ENCODE measurements at places on chromosomes 1 and 21.

DNA sequence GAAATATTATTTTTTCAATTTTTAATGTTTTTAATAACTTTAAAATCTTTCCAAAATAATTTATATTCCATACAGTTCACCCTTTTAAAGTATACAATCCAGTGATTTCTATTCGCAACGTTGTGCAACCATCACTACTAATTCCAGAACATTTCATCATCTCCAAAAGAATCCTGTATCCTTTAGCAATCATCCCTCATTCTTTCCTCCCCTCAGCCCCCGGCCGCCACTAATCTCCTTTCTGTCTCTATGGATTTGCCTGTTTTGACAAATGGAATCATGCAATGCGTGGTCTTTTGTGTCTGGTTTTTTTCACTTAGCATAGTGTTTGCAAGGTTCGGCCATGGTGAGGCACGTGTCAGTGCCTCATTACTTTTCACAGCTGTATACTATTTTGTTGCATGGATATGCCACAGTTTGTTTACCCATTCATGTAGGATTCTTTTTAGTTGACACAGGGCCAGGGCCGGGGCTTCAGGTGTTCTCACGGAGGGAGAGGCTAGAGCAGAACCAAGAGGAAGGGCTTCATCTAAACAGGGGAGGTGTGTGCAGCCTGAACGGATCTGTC, 40.6 kb upstream of the ZBTB40 start:
- DNase-seq = no peak

GRCh38 chr1:55055951-55056631, 16.7 kb downstream of the PCSK9 start:
- DNase-seq = no peak

DNA sequence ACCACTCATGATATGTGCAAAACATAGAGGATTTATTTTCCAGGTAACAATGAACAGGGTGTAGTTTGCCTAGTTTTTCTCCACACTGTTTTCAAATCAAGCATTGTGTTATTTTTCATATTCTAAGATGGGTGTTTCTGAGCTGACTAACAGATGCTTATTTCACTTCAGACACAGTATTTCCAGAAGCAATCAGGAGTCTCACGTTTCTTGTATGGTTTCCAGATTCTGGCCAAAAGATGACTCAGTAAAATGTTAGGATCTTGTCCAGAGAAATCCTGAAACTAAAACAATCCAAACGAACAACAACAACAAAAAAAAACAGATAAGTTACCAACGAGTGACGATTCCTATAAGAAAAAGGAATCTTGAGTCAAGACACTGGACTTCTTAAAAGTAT, 5.3 kb downstream of the UTS2 start:
- no peak for DNase-seq

- DNase-seq = no peak
These were observed 41.7 kb downstream of the MRPL39 start for GRCh38 chr21:25565272-25566211.

- DNase-seq = peak; percentile 42
These were observed 46.5 kb upstream of the RNF11 start for GRCh38 chr1:51189421-51190073.

GRCh38 chr21:33396951-33397350, 6.3 kb upstream of the IFNGR2 start:
- DNase-seq = no peak

DNA sequence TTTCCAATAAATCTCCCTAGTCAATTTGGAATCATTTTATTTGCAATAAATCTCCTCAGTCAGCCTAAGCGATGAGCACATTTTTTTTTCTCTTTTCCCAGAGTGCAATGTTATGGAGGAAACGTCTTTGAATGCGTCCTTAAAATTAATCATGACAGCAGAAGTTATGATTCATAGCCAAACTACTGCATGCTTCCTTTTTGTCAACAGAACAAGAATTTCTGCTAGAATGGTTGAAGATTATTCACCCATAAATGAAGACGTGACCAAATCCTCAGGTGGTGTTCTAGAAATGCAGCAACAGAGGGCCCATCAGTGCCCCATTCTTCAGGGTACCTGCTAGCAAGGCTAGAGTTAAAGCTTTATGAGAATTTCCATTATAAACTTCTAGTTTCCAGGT, 407.9 kb upstream of the PKN2 start:
- no peak for DNase-seq

DNA sequence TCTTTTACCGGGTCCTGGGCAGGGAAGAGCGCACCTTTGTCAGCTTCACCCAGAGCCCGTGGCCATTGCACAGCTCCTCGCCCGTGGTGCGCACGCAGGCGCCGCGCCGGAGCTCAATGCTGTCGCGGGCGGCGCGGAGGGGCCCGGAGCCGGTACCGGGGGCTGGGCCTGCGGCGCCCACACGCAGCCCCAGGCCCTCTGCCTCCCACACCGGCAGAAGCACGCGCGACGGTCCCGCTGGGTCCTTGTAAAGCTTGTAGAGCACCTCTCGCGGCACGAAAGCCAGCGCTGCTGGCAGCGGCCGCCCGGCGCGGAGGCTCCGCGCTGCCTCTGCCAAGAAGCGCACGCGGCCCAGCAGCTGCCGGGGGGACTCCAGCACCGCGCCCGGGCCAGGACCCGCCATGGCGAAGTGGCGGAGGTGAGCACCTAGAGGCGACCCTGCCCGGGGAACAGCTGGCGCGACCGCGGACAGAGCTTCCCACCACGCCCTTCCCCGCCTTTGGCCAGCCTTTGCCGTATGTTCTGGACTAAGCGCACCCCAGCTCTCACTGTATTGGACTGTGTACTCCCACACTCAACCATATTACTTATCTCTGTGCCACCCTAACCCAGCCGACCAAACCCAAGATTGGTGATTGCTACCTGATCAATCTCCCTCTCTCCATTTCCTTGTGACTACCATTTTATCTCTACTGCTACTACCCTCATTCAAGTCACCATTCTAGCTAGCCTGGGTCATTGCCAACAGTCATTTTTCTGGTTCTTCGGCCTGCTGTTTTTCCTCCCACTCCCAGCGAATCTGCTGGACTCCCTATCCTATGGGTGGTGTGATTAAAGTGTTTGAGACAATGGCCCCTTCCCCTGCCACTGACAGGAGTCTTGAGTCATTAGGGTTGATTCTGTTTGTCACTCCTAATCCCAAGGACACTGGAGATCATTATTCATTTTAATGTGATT, at the start of gene HECTD3:
HECTD3 (minus strand) TSS at position 470 of the 957 bp plus-strand sequence; CDS start at position 403, 67 bp downstream.
- DNase-seq = peak; percentile 65

DNA sequence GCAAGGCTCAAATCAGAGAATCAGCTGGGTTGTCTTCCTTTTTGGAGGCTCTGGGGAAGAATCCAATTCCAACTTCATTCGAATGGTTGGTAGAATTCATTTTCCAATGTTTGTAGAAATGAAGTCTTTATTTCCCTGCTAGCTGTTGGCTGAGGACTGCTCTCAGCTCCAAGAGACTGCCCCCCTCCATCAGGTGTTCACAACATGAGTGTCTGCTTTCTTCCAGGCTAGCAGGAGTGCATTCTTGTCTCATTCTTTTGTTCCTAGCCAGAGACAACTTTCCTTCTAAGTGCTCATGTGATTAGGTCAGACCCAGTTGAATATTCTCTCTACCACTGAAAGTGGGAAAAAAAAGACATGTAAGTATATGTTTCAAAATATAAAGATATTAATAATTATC, 95.2 kb downstream of the HLX start:
- DNase-seq = no peak

GRCh38 chr1:155261493-155261851, 688 bp downstream of the SCAMP3 start:
- no peak for DNase-seq

DNA sequence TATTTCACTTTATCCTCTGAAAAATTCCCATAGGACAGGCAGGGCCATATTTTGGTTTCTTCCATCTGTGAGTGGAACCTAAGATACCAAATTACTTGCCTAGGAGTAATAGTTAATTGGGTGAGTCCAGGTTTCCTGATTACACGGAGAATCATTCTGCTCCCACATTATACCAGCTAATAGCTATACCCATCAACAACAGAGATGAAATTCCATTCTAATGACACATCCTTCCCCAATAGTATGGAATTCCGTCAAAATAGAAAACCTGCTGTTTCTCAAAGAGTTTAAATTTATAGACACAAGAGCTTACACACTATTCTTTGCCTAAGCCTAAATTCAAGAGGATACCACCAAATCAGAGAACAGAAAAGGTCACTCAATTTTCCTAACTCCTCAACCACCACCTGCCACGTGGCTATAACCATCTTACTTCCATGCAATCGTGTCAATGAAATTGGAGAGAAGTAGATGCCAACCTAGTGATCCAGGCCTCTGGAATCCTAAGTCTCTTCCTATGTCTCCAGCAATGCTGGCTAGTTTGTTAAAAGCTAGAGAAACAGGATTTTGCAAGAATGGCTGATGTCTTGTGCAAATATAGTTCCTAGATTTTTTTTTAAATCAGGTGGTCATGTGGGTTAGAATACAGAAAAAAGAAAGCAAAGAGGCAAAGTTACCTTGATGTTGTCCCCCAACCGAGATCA, 6.2 kb downstream of the PPT1 start:
- DNase-seq = no peak

GRCh38 chr21:39094087-39094780, 89.0 kb downstream of the PSMG1 start:
- no peak for DNase-seq

- no peak for DNase-seq
These were observed 17.7 kb downstream of the NMNAT1 start for GRCh38 chr1:9960706-9961562.

DNA sequence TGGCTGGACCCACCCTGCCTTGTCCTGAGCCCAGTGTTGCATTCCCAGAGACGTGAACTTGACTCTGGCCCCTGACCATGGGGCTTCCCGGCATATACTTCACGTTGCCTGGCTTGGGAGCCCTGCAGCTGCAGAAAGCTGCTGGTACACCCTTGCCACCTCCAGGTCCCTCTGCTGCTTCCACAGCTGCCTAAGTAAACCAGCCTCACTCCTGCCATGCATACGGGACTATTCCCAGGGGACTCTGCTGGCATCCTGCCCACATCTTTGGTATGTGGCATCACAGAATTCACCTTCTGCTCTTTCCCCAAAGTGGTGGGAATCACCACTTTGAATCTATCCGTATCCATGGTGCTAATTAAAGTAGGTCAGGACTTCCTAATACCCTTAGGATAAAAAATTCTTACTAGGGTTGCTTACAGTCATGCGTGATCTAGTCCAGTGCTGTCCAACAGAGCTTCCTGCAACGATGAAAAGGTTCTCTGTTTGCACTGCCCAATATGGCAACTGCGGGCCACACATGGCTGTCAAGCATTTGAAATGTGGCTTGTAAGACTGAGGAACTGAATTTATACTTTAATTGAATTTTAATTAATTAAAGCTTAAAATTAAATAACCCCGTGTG, 203.0 kb downstream of the GRIK3 start:
- no peak for DNase-seq

- DNase-seq = no peak
These were observed 5.7 kb downstream of the IL23R start for GRCh38 chr1:67171978-67172377.

DNA sequence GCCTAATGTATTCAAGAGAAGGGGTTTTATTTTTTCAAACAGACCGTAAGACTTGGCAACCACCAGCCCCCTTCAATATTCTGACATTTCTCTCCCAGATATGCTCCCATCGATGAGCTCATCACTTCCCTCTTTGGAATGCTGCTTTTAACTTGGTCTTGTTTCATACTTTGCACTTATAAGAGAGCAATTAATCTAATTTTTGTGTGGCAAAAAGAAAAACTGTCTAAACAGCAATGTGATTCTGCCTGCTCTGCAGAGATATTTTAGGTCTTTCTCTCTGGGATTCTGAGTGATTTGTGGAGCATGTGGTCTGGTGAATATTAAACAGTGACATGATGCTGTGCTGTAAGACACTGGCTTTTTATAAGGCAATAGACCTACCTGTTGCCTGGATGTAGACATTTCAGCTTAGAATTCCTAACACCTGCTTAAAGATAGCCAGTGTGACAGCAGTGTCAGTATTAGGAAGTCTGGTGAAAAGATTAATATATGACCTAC, 284.8 kb downstream of the BACH1 start:
- no peak for DNase-seq

- DNase-seq = no peak
These were observed 4.7 kb downstream of the RNF220 start for GRCh38 chr1:44409757-44410156.

GRCh38 chr1:245730801-245731200, 576.0 kb downstream of the KIF26B start:
- no peak for DNase-seq

DNA sequence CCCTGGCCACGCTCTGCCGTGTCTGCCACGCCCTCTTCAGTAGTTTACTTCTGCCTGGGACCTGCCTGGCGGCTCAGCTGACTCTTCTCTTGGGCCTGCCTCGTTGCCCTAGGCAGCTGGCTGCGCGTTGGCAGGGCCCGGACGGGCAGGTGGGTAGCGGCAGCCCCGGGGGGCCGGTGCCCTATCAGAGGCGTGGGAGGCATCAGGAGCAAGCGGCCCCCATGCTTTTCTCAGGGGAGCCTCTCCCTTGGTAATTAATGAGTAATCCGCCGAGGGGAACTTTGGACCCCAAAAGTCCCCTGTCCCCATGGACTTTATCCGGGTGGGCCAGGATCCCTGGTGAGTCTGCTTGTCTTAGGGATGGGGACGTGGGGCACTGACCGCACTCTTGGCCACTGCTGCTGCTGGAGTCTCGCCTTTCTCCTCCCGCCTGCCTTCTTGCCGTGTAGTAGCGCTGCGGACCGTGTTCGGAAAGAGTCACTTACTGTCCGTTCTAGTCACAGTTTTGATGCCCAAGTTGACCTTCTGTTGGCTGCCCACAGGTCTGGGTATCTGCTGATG, 22.7 kb downstream of the SKI start:
- no peak for DNase-seq

DNA sequence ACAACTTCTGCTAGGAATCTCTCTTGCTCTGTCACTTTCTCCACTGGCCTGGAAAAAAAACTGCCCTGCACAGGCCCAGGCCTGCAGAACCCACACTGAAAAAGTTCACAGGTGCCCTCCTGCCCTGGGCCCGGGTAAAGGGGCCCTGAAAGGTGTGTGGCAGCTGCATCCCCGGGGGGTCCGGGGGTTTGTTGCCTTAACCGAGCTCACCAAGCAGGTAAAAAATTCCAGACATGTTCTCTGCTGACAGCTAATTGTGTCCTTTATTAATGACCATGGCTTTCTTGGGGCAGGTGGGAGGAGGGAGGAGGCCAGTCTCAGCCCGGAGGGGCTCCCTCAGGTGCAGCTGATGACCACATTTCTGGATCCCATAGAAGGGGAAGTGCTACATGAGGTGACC, 122.9 kb downstream of the LACTBL1 start:
- DNase-seq = no peak

- DNase-seq = no peak
These were observed 58.7 kb upstream of the PDE9A start for GRCh38 chr21:42594616-42595282.

DNA sequence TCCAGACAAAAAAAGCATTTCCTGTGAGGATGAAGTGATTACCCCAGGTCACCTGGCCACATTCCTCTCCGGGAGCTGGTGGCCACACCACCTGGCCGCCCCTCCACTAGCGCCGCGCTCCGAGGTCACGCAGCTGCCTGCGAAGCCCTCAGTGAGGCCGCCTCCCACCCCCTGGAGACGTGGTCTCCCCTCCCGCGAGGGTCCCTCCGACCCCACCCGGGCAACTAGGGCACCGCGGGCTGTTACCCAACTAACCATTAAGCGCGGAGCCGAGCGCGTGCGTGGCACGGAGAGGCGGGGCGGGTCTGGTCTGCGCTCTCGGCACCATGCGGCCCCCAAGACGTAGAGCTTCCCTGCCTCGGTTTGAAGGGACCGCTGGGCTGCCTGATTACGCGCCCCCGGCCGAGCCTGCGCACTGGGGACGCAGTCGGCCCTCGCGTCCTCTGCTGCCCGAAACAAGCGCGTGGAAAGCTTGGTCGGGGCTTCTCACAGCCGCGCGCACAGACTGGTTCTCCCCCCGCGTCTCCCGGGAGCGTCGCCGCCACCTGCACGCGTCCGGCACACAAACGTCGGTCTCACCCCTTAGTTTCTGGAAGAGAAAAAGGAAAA, 106.5 kb downstream of the SLC16A1 start:
- no peak for DNase-seq

Measured in GM12864 (cell line).